ENCODE measurements at places on chromosomes 5 and 9. TPM values are rescaled to one million over a fixed set of nuclear protein-coding genes. Genes with fewer than 3 reads are reported as not detected.

GRCh38 chr9:91186632-91187108 lies 175.0 kb downstream of the AUH start:
- H3K4me1 ChIP-seq, result peaks cover 40% of the 10 kb centered on the region
- H3K27ac ChIP-seq, result peak overlapping the region; percentile 89
- H3K27me3 ChIP-seq, result no peaks in the 10 kb centered on the region
- peaks cover 29% of the 10 kb centered on the region for H3K36me3 ChIP-seq
- peak; percentile 8 for DNase-seq

DNA sequence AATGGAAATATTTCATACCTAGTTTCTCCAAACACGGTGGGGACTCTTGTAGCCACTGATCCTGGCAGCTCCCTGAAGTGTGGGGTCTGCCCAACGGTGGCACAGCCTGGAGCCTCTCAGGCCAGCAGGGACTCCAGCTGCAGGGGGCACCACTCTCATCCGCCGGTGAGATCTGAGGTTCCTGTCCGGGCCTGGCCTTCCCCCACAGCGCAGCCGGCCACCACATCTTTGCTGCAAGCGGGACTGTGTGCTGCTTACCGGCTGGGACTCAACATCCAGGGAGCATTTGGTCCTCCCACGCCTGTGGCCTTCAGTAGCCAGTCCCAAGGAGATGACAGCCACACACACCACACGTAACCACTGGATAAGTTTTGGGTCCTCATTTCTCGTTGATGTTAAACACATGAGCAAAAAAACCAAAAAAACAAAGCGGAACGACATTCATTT lies 7.7 kb upstream of the NKX2-5 start:
- H3K4me1 ChIP-seq, result peaks cover 6% of the 10 kb centered on the region
- peaks cover 87% of the 10 kb centered on the region for H3K27me3 ChIP-seq
- no peak for DNase-seq
- H3K4me3 ChIP-seq, result no peak overlapping the region

GRCh38 chr5:128681096-128681495 lies 143.1 kb upstream of the FBN2 start:
- no peak overlapping the region for H3K27ac ChIP-seq
- H3K4me1 ChIP-seq, result no peaks in the 10 kb centered on the region
- H3K36me3 ChIP-seq, result no peaks in the 10 kb centered on the region
- no peak overlapping the region for H3K4me3 ChIP-seq
- no peaks in the 10 kb centered on the region for H3K27me3 ChIP-seq

The PHF24 gene
- total RNA-seq, result 0.11 TPM

Measured in activated T-helper 2 cell treated with anti-CD3 and anti-CD28 coated beads, Interferon-gamma antibody, Interleukin-2, Interleukin-4, amounts not matched to agents 10 μg/mL and 5 μg/mL and 100 μg/mL, durations not matched to agents 14 hours and 24 hours and 36 hours (primary cell).